COR-L47 (cell line): ENCODE measurements at places on chromosomes 7 and 10.

GRCh38 chr7:34044734-34045353 lies 139.5 kb downstream of the BMPER start:
- no peak for DNase-seq

DNA sequence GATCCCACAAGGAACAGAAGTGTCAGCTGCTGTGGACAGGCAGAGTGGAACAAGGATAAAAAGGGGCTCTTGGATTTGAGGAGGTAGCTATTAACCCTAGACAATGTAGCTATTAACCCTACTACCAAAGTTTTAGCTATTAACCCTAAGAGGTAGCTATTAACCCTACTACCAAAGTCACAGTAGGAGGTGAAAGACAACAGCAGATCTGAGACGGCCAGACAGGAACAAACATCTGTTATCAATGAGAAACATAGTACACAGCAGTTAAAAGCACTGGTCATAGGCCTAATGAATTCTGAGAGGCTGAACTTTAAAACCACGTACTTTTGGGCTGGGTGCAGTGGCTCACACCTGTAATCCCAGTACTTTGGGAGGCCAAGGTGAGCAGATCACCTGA lies 11.9 kb downstream of the ERCC6 start:
- DNase-seq: no peak

- DNase-seq: peak; percentile 59
These were observed 17.5 kb upstream of the NOM1 start for GRCh38 chr7:156932006-156932405.

DNA sequence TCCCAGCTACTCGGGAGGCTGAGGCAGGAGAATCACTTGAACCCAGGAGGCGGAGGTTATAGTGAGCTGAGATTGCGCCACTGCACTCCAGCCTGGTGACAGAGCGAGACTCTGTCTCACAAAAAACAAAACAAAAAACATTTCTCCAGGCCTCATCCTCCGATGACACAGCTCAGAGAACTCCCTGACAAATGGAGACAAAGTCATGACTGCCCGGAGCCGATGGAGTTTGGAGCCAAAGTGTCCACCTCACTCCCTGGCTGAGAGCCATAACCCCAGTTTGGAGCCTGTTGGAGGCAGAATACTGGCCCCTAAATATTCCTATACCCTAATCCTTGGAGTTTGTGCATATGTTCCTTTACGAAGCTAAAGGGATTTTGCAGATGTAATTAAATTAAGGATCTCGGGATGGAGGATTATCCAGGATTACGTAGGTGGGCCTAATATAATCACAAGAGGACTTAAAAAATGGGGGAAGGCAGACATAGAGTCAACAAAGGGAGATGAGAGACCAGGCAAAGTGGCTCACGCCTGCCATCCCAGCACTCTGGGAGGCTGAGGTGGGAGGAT lies 22.7 kb downstream of the SSC4D start:
- no peak for DNase-seq

GRCh38 chr7:141161550-141162535 lies 88.0 kb downstream of the TMEM178B start:
- peak; percentile 68 for DNase-seq

DNA sequence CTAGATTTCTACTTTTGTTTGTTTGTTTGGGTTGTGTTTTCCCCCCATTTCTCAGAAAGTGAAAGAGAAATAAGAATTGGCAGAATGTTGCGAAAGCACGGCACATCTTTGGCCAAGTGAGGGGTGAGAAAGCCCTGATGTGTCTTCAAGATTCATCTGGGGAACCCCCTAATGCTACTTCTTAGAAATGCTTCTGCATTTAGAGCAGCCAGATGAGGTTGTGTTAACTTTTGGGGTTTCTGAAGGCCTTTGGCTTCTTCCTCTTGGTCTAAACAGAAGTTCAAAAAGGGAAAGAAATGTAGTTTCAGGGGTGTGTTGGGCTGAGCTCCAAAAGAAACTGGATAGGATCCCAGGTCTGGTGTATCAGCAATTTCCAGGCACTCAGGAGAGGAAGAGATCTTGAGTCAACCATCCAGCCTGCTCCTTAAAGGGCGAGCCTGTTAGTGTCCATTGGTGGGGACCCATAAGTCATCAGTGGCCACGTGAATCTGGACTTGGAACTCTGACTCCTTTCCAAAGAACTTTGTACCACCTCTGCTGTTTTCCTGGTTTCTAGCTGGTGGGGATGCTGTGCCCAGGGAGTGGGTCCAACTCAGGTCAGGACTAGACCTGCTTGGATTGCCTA lies 6.5 kb downstream of the DUSP5 start:
- no peak for DNase-seq

- DNase-seq: no peak
These were observed 26.5 kb downstream of the KLF6 start for GRCh38 chr10:3758491-3758970.

DNA sequence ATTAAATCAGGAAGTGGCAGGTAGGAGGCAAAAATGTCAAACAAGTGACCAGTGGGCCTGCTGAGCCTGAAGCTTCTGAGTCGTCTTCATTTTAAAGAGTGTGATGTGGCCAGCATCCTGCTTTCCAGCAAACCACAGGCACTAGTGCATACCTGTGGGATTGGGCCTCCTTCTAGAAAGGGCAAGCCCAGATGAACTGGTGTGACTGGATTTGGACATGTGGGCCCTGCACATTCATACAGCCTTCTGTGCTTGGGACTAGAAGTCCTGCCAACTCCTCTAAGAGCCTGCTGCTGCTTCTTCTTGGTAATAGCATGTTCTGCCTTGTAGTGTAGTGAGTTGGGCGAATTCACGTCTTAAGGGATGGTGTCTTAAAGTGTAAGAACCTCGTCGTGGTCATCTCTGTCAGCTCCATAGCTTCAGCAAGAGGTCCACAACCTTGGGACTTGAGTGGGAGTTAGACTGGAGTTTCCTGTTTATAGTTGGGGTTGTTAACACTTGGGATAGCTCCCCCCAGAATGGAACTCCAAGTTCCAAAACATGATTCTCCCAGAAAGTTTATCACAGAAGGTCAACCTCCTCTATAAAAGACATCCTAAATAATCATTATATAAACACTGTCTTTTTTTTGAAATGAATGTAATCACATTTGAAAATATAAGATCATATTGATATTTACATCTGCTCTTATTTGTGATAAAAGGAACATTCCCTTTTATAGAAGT lies 11.2 kb downstream of the BMPER start:
- no peak for DNase-seq

DNA sequence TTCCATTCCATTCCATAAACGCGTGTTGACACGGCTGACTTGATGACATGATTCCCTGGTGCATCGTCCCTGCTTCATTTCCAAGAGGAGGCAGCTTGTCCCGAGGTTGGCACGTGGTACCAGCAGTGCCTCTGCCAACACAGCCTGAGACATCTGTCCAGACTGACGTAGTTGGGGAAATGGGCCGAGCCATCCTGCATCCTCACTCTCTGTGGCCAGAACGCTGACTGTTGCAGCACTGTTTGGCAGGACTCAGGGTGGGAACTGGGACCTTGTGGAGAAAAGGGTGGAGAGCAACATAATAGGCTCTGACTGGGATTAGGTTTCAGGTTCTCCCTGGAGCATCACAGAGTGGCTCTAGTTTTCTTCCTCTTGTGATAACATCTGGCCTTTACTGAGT lies 118.6 kb upstream of the BTBD16 start:
- no peak for DNase-seq

DNA sequence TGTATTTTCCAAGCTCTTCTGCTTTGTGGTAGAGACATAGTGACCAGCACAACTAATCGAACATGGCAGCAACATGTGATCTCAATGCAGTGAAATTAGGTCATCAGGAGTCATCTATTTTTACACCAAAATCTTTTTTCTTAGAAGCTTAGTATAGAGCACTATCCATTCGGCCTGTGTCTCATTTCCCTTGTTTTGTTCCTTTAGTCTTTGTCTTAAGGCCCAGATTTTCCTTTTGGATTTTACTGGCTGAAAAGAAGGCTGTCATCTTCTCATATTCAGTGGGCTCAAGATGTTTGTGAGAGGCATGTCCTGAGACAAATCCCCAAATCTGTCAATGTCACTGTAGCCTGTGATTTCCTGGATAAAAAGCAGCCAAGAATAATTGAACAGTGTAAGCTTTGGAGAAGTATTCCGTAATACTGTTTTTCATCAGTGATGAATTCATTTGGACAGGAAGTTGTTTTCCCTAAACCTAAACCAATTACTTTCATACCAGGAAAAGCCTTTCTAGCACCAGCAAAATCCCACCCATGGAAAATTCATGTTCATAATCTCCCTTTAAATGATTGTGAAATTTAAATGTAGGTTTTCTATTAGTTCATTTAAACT lies 55.2 kb downstream of the MAGI2 start:
- no peak for DNase-seq

DNA sequence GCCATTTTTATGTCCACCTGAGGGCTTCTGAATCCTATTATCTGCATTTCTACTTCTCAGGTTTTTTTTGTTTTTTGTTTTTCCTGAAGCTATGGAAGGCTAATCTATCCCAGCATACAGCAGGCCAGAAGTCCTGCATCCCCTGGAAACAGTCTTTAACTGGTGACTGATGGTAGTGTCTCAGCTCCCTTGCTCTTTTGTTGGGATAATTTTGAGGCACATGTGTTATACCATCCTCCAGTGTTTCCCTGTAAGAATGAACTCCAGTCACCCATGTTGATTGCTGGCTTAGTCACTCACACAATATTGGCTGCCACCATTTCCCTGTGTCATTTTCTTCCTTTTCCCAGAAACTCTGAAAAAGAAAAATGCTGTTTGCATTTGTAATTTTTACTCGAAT lies 1094.0 kb upstream of the LRRN3 start:
- DNase-seq: no peak

GRCh38 chr7:158453663-158454062 lies 134.0 kb downstream of the PTPRN2 start:
- DNase-seq: no peak

DNA sequence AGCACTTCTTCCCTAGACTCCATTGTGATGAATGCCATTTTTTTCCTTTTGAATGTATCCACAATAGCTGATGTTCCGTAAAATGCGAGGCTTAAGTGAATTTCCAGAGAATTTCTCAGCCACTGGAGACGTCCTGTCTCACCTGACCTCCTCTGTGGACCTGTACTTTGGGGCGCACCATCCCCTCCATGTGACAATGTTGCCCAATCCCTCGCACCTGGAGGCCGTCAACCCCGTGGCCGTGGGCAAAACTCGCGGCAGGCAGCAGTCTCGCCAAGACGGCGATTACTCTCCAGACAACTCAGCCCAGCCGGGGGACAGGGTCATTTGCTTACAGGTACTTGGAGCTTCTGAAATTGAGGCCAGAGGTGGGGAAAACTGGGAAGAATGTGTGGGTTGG lies 20.2 kb downstream of the DHTKD1 start:
- DNase-seq: no peak

GRCh38 chr7:19899529-19899928 lies 126.1 kb upstream of the TMEM196 start:
- no peak for DNase-seq

DNA sequence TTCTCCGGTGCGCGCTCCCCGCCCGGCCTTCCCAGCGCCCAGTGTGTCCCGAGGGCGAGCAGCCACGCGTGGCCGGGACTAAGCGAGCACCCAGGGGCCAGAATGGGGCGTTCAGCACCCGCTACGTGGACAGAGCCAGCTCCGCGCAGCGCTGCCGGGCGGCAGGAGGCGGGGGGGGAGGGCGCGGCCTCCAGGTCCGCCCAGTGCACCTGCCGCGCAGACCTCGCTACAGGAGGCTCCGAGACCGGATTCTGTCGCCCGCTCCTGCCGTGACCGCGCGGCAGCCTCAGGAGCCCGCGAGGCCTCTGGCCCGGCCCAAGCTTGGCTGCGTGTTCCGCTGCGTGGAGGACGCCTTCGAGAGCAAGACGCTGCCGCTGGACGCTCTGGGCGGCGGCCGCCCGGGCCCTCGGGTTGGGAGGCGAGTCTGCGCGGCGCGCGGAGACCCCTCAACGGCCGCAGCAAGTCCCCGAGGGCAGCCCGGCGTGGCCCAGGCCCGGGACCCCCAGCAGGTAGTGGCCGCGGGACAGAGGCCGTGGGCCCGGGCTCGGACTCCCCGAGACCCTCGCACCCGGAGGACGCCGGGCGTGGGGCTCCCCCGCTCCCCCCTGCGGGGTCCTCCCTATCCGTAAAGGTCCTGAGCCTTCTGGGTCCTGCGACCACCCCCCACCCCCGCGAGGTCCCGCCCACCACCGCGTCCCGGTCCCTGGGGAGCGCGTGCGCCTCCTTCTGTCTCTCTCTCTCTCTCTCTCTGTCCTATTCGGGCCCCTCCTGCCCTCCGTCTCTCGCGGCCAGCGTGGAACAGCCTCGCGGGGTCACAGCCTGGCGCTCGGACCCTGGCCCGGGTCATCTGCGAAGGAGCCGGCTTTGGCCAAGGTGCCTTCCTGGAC lies 904 bp upstream of the DPYSL4 start:
- peak; percentile 25 for DNase-seq

- DNase-seq: no peak
These were observed 603.3 kb upstream of the IGFBP3 start for GRCh38 chr7:46524350-46524749.

GRCh38 chr7:106085015-106085414 lies 27.1 kb downstream of the SYPL1 start:
- DNase-seq: no peak

DNA sequence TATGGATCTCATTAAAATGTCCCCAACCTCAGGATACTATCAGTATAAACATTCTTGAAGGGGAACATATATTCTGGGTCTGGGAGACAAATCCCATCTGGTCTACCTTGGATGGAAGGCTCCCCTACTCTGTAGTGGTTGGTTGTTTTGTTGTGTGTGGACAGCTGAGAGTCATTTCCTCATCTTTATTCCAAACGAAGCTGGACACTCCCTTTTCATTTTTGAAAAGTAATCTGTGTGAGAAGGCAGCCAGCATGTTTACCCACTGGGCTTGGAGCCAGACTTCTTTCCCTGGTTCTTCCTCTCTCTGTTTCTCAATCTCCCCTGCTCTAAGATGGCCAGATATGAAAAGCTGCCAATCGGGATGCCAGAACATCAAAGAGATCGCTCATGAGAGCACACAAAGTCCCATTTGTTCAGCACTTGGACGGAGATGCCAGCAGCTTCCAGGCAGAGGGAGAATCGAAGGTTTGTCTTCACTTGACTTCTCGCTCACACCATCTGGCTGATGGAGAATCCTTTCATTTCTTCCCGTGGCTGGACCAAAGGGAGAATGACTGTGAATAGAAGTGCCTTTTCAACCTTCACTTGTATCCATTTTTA lies 108.1 kb upstream of the AGR3 start:
- DNase-seq: peak; percentile 85
